ENCODE measurements at places on chromosomes 3 and 15.

DNA sequence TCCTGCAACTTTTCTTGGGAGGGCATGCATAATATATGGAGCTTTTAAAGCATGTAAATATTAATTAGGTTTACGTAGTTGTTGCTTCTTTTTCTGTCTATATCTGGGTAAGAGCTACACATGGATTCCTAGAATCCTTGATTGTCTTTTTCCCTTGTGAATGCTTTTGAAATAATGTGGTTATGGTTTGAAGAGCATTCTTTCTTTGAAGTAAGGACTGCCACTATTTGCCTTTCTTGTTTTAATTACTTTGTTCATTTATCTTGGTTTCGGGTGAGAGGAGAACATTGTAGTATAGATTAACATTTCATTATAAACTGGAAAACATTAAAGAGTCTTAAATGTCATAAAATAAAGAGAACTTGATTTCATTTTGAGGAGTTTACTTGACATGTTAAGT lies 674.0 kb downstream of the ZBBX start:
- DNase-seq: no peak

GRCh38 chr3:50246517-50246954 lies 10.5 kb downstream of the GNAI2 start:
- no peak for DNase-seq

DNA sequence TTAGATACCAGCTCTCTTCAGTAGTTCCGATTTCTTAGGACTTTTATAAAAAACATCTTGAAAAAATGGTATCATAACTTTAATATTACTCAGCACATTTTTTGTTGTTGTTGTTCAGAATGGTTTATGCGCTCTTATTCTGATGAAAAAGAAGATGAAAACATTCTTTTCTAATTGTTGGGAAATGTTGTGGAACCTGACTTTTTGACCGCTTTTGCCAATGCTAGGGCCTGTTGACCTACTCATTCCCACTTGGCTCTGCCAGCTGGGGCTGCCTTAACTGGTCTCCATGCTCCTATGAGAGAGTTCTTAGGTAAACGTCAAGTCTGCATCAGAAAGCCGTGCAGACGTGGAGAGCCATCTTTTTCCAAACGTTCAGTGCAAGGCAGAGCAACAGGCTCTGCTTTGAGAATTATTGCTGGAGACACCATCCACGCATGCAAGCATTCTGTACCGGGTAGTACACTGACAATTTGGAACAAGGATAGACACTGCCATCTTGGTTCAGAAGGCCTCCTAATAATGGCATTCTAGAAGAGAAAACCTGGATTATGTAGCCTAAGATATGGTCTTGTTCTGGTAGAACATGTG lies 176.8 kb downstream of the GHSR start:
- no peak for DNase-seq

DNA sequence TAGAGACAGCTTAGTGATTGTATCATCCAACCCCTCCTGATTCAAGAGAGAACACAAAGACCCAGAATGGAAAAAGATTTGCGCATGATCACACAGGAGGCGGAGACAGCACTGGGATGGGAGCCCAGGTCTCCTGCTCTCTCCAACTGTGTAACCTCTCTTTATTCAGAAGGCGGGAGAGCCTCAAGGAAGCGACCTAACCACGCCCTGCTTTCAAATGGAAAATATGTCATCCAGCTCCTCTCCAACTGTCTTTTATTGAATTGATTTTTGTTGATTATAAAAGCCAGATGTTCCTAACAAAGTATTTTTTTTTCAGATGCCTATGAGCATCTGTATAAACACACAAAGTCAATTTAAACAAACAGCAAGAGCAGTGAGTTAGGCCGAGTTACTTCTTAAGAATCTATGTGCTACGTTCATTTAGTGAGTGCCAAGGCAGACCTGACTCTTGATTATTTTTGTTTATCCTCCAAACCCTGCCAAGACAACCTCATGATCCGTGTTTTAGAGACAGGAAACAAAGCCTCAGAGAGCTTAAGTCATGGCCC lies 74.5 kb downstream of the BFSP2 start:
- DNase-seq: no peak

- no peak for DNase-seq
Observed at GRCh38 chr15:64068133-64068532, 21.8 kb upstream of the DAPK2 start.

DNA sequence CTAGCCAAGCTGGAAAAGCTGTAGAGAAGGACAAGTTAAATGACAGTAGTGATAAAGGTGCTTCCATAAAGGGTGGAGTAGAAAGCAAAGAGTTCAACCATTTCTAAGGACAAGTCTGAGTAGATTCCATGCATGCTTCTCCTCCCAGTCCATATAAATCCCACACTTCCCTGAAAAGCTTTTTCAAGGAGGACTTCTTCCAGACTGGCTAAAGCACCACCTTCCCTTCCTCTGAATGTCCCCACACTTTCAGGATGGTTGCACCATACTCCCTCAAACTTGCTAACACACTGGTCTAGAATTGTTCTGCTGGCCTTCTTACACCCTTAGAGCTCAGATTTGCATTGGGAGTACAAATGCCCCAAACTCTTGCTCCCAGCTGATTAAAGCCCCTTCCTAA lies 40.9 kb downstream of the FBN1 start:
- no peak for DNase-seq

GRCh38 chr3:362681-363338 lies 166.2 kb downstream of the CHL1 start:
- no peak for DNase-seq

GRCh38 chr15:46207341-46207740 lies 572.5 kb downstream of the SQOR start:
- no peak for DNase-seq

DNA sequence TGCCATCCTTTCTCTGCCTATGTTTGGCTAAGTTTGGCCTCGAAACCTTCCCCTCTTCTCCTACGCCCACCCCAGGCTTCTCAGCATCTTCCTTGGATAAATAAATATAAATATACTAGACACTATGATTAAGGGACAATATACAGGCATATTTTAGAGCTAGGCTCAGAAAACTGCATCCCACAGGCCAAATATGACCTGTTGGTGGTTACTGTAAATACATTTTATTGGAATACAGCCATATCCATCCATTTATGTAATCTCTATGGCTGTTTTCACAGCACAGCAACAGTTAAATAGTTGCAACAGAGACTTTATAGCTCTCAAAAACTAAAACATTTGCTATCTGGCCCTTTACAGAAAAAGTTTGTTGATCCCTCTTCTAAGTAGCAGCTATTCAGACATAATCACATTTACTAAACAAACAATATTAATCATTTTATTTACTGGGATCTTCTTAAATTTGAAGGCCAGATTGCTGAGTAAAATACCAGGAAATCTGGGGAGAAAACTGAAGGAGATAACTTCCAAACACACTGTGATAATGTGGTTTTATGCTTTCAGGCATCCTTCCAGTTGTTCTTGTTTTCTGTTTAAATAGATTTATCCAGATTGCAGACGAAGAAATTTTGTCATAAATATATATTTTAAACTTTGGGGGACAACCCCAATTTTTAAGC lies 269.7 kb upstream of the THRB start:
- DNase-seq: no peak

DNA sequence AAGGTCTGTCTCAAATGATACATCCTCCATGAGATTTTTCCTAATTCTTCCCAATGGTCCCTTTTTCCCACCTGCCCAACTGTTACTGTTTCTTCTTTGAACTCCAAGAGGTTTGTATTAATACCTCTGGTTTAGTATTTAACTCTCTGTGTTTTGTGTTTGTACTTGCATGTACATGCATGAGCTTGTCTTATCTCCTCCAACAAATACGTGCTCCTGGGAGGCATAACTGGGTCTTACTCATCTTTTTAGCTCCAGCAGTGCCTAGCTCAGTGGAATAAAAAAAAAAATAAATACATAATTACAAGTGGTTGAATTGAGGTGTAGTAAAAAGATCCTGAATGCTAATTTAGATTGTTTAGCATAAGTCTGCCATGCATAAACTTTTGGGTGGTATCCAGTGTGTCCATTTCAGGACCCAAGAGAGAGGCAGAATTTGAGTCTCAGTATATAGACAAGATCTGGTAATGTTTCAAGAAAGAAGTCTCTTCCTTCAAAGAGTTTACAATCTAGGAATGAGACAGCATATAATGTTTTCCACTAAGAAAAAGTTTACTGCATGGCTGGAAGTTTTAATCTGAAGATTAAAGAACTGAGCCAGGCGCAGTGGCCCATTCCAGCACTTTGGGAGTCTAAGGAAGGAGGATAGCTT lies 1.7 kb upstream of the LYSMD2 start:
- DNase-seq: no peak

- no peak for DNase-seq
Observed at GRCh38 chr15:61830536-61831330, 229.5 kb downstream of the VPS13C start.

- DNase-seq: no peak
Observed at GRCh38 chr15:85711580-85712192, 83.0 kb downstream of the KLHL25 start.

- no peak for DNase-seq
Observed at GRCh38 chr15:77737238-77738037, 104.7 kb upstream of the LINGO1 start.

DNA sequence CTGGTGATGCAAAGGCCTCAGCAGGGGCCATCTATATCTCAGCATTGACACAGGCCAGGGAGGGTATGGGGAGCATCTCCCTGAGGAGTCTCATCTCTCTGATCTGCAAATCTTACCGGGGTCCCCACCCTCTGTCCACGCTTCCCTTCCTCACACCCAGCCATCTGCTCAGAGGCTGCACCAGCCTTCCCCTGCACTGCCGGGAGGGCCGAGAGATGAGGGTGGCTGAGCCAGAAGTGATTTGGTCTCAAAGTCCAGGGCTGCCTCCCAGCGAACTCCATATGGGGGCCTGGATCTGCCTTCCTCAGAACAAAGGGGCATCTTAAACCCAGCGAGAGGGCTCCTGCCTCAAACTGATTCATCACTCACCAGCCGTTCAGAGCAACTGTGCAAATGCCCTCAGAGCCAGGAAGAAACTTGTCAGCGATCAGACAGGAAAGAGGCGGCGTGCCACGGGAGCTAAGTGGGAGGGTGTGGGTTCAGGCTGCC lies 4.6 kb downstream of the IGDCC3 start:
- DNase-seq: no peak

DNA sequence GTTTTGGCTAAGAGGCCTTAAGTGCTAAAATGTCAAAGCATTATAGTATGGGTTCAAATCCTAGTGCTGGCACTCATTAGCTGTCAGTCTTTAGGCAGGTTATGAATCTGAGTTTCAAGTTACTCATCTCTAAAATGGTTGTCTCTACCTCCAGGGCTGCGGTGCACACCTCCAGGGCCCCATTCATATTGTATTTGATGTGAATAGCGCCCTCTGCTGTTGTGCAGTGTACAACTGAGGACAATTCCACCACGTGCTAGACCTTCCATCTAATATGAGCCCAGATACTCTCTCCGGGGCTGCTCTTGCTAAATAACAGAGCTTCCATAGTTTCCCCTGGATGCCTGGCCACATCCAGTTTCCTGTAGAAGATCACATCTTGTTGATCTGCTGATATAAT lies 54.3 kb downstream of the OXNAD1 start:
- DNase-seq: no peak

- DNase-seq: no peak
Observed at GRCh38 chr15:92025706-92026270, 172.3 kb downstream of the SLCO3A1 start.

GRCh38 chr15:23690015-23690414 lies 2.9 kb upstream of the NDN start:
- no peak for DNase-seq

DNA sequence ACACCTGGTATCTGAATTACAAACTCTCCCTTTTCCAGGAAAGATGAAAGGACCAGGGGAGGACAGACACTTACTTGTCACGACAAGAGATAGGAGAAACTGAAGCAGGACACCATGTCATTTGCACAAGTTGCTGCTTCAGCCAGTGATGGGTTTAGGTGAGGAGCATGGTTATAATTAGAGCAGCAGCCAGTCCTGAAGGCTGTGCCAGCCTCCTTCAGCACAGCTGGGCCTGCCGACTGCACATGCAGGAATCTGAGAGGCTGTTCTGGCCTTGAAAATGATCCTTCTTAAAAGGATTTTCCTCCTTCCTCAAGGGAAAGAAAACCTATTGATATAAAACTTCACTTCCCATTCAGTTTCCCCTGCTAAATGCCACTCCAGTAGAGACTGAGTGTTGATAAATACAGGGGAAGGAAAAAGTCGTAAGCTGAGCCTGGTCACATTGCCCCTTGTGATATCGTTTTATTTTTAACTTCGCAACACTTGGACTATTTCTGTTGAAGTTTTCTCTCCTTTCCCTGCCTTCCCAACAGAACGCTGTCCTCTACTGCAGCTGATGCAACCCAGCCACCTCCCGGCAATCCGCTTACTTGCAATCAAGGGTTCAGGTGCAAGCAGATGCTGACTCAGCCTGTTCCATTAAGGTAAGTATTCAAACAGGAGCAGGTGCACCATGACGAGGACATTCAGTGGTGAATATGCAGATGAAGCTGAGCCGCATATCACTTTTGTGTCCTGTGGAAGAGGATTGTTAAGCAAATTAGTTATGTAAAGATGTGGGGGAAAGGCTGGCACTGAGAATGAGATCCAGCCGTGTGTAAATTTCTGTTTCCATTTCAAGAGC lies at the start of gene FBXO40:
Gene FBXO40 (plus strand): TSS at position 524 of the 847 bp plus-strand sequence. CDS start 27,197 bp downstream, outside the sequence.
- DNase-seq: no peak

DNA sequence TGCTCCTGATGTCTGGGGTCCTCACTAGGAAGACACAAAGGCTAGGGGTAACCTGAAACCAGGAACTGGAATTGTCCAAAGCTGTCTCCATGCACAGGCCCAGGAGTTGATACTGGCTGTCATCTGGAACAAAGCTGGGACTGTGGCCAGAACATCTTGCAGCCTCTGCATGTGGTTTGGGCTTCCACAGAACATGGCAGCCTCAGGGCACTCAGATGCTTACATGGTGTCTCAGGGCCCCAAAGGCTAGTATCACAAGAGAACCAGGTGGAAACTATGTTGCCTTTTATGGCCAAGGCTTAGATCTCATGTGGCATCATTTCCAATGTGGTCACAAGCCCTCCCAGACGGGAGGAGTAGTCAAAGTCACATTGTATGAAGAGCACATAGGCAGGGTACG lies 335.2 kb upstream of the TRIM42 start:
- no peak for DNase-seq

DNA sequence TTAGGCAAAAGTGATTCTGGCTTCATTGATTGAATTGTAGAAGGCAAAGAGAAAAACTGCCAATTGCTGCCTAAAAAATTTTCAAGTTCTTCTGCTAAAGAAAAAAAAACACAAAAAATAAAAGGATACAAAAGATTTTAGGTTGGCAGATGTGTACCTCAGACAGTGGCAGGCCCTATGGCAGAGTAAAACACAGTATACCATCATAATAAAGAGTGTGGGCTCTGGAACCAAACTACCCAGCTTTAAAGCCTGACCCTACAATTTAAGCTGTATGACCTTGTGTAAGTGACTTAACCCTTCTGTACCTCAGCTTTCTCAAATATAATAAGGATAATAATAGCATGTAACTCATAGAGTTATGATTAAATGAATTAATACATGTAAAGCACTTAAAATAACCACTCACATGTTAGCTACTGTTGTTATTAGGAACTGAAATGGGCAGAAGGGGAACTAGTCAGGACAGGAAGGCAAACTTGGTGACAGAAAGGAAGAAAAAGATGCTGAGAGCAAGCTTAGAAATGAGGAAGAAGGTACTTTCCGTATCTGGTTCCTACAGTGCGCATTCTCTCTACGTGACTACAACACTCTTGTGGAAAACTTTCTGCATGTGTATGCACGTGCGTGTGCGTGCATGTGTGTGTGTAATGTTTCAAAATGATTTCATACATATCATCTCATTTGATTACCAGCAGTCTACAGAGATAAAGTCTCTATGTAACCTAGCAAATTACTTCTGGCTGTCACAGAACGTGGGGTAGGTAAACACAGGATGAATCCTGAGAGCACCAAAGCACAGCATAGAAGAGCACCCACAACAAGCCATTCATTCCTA lies 13.6 kb upstream of the GATM start:
- no peak for DNase-seq

All from omental fat pad (tissue), 4 donors.